ENCODE measurements at places on chromosomes 5 and 9.

GRCh38 chr5:74490814-74491213, 149.7 kb downstream of the ENC1 start:
- peak; percentile 49 for DNase-seq

GRCh38 chr5:15233566-15233965, 266.4 kb upstream of the FBXL7 start:
- no peak for DNase-seq

DNA sequence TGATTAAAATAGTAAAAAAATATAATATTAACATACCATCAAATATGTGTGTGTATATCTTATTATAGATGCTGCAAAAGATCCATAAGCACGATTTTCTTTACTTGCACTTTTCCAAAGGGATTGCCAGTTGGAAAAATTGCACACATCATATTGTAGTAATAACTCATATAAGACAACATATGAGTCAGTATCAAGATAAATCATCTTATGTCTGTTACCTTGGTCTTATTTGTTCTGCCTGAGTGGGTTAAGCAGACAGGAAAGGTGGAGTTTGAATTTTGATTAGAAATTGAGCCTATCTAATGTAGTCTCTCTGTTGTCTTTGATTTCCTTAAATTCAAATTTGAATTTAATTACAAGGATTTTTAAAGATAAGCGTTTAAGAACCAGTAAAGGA, 24.6 kb downstream of the LYSMD3 start:
- DNase-seq = no peak

DNA sequence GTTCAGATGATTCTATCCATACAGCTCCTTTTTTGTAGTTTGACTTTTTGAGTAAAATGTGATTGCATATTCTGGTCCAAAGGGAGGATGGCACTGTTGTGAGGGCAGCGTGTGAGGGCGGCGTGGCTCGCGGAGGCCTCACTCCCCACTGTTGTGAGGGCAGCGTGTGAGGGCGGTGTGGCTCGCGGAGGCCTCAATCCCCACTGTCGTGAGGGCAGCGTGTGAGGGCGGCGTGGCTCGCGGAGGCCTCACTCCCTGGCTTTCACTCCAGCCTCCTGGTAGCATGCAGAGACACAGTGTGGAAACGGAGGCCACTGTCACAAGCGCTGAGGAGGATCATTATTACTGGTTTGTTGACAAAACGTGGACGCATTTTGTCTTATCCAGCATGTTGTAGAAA, 79.0 kb downstream of the EHMT1 start:
- no peak for DNase-seq

DNA sequence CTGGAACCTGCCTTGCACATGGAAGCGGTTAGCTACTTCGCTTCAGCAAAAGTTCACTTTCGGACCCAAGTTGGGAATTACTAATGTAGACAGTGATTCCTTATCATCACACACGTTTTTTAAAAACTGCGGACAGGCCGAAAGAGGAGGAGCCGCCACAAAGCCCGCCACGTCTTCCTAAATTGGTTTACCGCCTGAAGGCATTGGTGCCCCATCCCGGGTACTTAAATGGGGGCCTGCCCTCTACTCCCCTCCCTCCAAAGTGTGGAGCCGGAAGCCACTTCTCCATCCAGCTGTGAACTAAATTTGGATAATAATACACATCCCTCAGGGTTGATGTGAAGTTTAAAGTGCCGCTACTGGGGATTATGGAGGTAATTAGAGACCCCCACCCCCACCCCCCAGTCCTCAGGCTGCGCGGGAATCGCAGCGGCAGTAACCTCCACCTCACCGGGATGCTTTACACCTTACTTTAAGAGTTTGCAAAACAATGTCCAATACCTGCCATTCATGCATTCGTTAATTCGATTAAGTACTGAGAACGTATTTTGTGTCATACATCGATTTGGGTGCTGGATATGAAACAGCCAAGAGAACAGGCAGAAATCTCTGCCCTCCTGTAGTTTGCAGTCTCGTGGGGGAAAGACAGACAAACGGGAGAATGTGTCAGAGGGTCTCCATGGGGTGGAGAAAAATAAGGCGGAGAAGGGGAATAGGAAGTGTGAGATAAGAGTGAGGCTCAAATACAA, 937 bp upstream of the MACROH2A1 start:
- no peak for DNase-seq

Data from stomach (tissue), 19 donors.